Skeletal muscle tissue (tissue), 5 donors: ENCODE measurements at places on chromosomes 12 and 14. TPM values are rescaled to one million over a fixed set of nuclear protein-coding genes. Genes with fewer than 3 reads are reported as not detected.

OR11G2 gene
- total RNA-seq, result not detected

CAPZA3 gene
- not detected for total RNA-seq

RFX4 gene
- not detected for total RNA-seq

ADCY4 gene
- total RNA-seq, result 9.9 TPM

CREBL2 gene
- 18.3 TPM for total RNA-seq

RNASE3 gene
- not detected for total RNA-seq

GAS2L3 gene
- total RNA-seq, result 19.3 TPM

COCH gene
- 3.1 TPM for total RNA-seq

PTPRB gene
- 19.3 TPM for total RNA-seq

IAPP gene
- not detected for total RNA-seq

ANKRD33 gene
- not detected for total RNA-seq

OTOGL gene
- 0.52 TPM for total RNA-seq

UTP20 gene
- 16.2 TPM for total RNA-seq

PMCH gene
- not detected for total RNA-seq

COX8C gene
- total RNA-seq, result not detected

RNASE2 gene
- not detected for total RNA-seq

CPNE6 gene
- not detected for total RNA-seq

NTN4 gene
- 20.9 TPM for total RNA-seq

RBMS2 gene
- 12.5 TPM for total RNA-seq

ACOT2 gene
- 38.6 TPM for total RNA-seq

CABP1 gene
- 0.52 TPM for total RNA-seq
